ENCODE measurements at places on chromosomes 12 and 14. TPM values are rescaled to one million over a fixed set of nuclear protein-coding genes. Genes with fewer than 3 reads are reported as not detected.

Gene RTN1
- 0.87 TPM for total RNA-seq

Gene FBXO21
- 32.2 TPM for total RNA-seq

Gene A2M
- 45.0 TPM for total RNA-seq

Gene MGST1
- 28.5 TPM for total RNA-seq

Gene KLRB1
- not detected for total RNA-seq

Gene KRT2
- not detected for total RNA-seq

Gene MMP17
- 14.0 TPM for total RNA-seq

Gene TSPAN11
- total RNA-seq = 3.6 TPM

Gene OVCH1
- not detected for total RNA-seq

Measured in mammary microvascular endothelial cell (primary cell).